ENCODE measurements at places on chromosomes 1 and 21.

DNA sequence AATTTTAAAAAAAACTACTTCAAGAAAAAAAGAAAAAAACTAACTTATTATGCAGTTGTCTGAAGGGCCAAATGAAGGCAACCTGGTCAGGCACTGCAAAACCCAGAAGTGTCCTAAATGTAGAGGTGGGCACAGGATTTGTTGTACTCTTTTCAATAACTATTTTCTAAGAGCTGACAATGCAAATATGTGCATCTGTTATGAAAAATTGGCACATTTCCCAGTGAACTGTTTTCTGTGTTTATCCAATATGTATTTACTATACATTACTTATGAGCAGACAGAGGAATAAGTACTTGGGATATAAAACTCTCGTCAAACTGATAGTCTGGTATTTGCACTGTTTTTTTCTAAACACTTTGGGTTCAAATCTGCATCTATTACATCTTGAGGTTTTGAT, 188.0 kb upstream of the C21orf91 start:
- H3K27me3 ChIP-seq = no peaks in the 10 kb centered on the region
- H3K27ac ChIP-seq = no peak overlapping the region
- H3K4me1 ChIP-seq = no peaks in the 10 kb centered on the region

DNA sequence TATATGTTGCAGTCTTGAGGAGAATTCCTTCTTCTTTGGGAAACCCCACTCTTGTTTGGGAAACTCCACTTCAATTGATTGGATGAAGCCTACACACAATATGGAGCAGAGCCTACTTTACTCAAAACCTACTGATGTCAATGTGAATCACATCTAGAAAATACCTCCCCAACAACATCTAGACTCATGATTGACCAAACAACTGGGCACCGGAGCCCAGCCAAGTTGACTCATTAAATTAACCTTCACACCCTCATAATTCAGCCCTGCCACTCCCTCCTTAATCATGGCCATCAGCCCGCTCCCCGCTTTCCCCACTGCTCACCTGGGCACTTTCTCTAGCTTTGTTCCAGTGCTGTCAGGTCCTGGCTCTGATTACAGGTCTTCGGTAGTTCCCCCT, 208.1 kb upstream of the MAP1LC3C start:
- no peak overlapping the region for H3K27ac ChIP-seq
- DNase-seq = no peak
- H3K36me3 ChIP-seq = no peaks in the 10 kb centered on the region
- H3K4me1 ChIP-seq = no peaks in the 10 kb centered on the region
- H3K27me3 ChIP-seq = no peaks in the 10 kb centered on the region
- no peak overlapping the region for H3K4me3 ChIP-seq

DNA sequence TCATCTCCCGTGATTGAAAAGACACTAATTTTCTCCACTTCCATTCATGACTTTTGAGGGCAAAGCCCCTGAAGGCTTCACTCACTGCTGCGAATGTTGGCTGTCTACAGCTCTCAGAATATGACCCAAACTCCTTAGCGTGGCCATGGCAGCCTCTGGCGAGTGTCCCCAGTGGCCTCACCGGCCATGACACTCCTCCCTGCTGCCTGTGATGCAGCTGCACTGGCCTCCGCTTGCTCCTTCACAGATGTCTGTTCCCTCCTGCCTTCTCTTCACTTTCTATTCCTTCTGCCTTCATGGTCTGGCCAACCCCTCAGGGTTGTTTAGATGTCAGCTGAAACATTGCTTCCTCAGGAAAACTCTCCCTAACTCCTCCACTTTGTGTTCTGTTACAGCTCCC, 30.8 kb upstream of the PTPRF start:
- no peaks in the 10 kb centered on the region for H3K36me3 ChIP-seq
- H3K27ac ChIP-seq = no peak overlapping the region
- H3K4me3 ChIP-seq = no peak overlapping the region
- no peaks in the 10 kb centered on the region for H3K4me1 ChIP-seq
- no peaks in the 10 kb centered on the region for H3K27me3 ChIP-seq
- DNase-seq = no peak

DNA sequence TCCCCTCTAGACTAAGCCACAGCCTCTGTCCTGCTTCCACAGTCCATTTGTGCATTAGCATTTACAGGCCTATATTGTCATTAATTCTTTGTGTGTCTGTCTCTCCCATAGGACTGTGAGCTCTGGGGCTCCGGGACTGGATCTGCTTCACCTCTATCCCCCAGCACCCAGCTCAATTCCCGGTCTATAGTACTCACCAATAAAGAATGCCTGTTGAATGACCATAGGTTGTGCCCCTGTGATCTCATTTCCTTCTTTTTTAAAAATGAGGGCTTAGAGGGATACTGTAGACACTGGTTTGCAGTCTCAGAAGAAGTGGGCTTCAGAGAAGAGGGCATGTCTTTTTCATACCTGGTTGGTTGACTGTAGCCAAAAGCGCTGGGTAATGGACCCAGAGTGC, 8.8 kb upstream of the POU3F1 start:
- no peak for DNase-seq
- no peak overlapping the region for H3K4me3 ChIP-seq
- no peaks in the 10 kb centered on the region for H3K4me1 ChIP-seq
- H3K27ac ChIP-seq = no peak overlapping the region
- no peaks in the 10 kb centered on the region for H3K27me3 ChIP-seq

- no peaks in the 10 kb centered on the region for H3K36me3 ChIP-seq
- DNase-seq = no peak
Measured at GRCh38 chr21:20004367-20004766, 993.8 kb upstream of the NCAM2 start.

DNA sequence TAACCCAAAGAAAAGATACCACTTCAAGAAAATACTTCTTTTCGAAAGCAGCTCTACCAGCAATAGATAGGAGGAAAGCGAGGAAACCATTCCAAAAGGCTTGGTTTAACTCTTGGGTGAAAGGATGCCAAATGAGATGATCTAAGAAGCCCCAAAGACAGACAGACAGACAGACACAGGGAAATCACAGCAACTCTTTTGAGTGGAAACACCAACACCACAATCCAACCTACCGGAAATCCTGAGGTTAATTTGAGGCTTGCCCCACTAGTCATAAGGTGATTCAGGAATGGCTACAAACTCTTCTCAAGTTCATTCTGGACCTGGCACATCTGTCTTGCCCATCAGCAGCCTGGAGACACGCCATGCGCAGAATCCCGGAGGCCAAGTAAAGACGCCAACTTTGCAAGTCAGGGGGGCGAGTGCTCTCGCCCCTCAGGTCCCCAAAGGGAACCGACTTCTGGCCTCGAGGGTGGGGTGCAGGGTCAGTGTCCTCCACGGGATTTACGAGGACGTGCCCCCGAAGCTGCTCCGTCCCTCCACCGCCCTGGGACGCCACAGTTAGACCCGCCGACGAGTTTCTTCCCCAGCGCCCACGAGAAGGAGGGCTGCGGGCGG, 778 bp downstream of the EVI5 start:
- H3K27me3 ChIP-seq = no peaks in the 10 kb centered on the region
- H3K4me3 ChIP-seq = peak overlapping the region; percentile 75
- peaks cover 21% of the 10 kb centered on the region for H3K4me1 ChIP-seq
- no peaks in the 10 kb centered on the region for H3K36me3 ChIP-seq
- H3K27ac ChIP-seq = peak overlapping the region; percentile 100

- peaks cover 7% of the 10 kb centered on the region for H3K36me3 ChIP-seq
- peaks cover 68% of the 10 kb centered on the region for H3K4me1 ChIP-seq
- H3K27ac ChIP-seq = peak overlapping the region; percentile 94
- no peaks in the 10 kb centered on the region for H3K27me3 ChIP-seq
- no peak overlapping the region for H3K4me3 ChIP-seq
Measured at GRCh38 chr1:21277180-21277579, 13.1 kb downstream of the ECE1 start.

DNA sequence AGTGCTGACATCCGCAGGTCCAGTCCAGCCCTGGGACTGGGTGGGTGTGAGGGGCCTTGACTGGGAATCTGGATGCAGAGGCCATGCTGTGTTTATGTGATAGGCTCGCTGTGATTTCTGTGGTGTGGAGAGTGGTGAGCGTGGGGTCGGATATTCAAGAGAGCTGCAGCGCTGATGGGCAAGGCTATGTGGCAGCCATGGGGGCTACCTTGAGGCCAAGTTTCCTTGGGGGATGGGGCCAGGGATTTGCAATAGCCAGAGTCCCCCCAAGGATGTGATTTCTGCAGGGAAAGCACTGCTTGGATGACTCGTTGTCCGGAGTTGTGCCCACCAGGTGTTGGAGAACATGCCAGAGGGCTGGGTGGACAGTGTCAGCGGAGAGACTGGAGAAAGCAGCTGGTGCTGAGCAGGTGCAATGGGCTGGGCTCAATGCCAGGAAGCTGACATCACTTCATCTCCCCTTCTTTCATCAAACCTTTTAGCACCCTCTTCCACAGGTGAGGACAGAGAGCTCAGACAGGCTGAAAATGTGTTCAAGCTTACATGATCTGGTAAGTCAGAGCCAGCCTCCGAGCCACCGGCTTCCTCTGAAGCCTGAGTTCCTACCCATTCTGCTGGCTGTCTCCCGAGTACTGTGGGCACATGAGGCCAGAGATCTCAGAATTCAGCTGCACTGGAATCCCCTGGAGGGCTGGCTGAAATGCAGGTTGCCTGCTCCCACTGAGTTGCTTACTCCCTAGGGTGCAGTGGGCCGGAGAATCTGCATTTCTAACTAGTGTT, 132.9 kb downstream of the RHOU start:
- H3K27me3 ChIP-seq = no peaks in the 10 kb centered on the region
- H3K4me3 ChIP-seq = no peak overlapping the region
- H3K27ac ChIP-seq = no peak overlapping the region
- no peak for DNase-seq
- H3K4me1 ChIP-seq = peaks cover 9% of the 10 kb centered on the region

GRCh38 chr1:91546301-91546581, 45.6 kb downstream of the CDC7 start:
- no peak overlapping the region for H3K27ac ChIP-seq
- no peaks in the 10 kb centered on the region for H3K36me3 ChIP-seq
- H3K4me3 ChIP-seq = no peak overlapping the region

DNA sequence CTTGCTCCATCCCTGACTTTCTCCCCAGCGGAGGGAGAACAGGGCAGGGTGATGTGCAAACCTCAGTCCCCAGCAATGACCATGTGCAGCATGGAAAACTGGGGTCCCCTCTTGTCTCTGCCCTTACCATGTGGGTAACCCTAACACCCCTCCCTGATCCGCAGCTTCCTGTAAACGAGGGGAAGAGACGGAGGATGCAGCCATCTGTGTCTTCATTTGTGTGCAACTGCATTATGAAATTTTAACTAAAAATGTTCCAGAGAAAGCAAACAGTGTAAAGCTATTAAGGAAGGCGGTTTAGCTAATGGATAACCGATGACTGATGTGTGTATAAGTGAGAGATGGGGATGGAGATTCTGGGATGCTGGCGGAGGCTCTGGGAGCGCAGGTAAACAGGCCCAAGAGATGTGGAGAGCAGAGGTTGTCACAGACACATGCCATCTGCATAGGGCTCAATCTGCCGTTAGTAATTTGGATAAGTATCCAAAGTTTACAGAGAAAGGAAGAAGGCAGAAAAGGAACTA, 206.6 kb downstream of the DSCAM start:
- no peaks in the 10 kb centered on the region for H3K36me3 ChIP-seq
- no peaks in the 10 kb centered on the region for H3K27me3 ChIP-seq
- H3K4me1 ChIP-seq = no peaks in the 10 kb centered on the region
- no peak overlapping the region for H3K27ac ChIP-seq

GRCh38 chr1:233111731-233112130, 161.3 kb downstream of the NTPCR start:
- H3K27me3 ChIP-seq = no peaks in the 10 kb centered on the region
- peaks cover 38% of the 10 kb centered on the region for H3K4me1 ChIP-seq
- no peak overlapping the region for H3K4me3 ChIP-seq
- DNase-seq = no peak

DNA sequence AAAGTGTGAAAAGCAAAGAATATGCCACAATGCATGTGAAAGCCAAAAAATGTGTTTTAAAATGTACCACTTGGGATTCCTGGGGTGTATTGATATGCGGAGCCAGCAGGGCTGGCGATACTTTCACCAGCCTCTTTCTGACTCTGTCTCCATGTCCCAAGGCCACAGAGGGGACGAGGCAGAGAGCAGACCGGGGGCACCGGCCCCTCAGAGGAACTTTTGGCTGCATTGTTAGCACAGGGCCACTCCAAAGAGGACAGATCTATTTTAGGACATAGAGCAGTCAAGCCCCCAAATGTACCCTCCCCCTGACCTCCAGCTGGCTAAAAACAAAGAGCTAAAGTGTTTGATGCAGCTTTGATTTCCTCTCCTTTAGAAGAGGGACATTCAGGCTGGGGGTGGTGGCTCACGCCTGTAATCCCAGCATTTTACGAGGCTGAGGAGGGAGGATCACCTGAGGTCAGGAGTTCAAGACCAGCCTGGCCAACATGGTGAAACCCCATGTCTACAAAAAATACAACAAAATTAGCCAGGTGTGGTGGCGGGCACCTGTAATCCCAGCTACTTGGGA, 25.6 kb upstream of the ZNF436 start:
- H3K27me3 ChIP-seq = no peaks in the 10 kb centered on the region
- peaks cover 26% of the 10 kb centered on the region for H3K36me3 ChIP-seq

- DNase-seq = no peak
- H3K27me3 ChIP-seq = no peaks in the 10 kb centered on the region
- no peak overlapping the region for H3K4me3 ChIP-seq
- H3K27ac ChIP-seq = no peak overlapping the region
Measured at GRCh38 chr1:210132582-210132981, 100.0 kb upstream of the SERTAD4 start.

DNA sequence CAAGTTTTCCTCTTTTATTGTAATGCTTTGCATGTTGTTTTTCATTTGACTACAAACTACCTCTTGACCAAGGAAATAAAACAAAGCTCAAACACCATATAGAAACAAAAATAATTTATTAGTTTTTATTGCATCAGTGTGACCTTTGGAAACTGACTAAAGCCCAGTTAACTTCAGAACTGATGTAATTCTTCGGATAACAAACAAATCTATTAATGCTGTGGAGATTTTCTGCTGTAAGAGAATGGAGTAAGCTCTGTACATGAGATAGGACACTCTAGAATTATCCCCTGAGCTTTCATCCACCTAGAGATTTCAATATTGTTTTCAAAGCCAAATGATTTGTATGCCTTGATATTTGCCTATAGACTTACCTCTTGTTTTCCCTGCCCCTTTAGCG, 154.0 kb upstream of the KCNK2 start:
- no peak overlapping the region for H3K27ac ChIP-seq
- no peak for DNase-seq
- no peaks in the 10 kb centered on the region for H3K27me3 ChIP-seq
- H3K36me3 ChIP-seq = no peaks in the 10 kb centered on the region

GRCh38 chr1:243469497-243469896, 213.7 kb downstream of the SDCCAG8 start:
- no peaks in the 10 kb centered on the region for H3K36me3 ChIP-seq
- DNase-seq = no peak
- no peak overlapping the region for H3K4me3 ChIP-seq
- H3K4me1 ChIP-seq = peaks cover 17% of the 10 kb centered on the region
- no peaks in the 10 kb centered on the region for H3K27me3 ChIP-seq
- H3K27ac ChIP-seq = no peak overlapping the region

- H3K27ac ChIP-seq = no peak overlapping the region
- H3K4me3 ChIP-seq = no peak overlapping the region
- no peak for DNase-seq
- peaks cover 20% of the 10 kb centered on the region for H3K36me3 ChIP-seq
- no peaks in the 10 kb centered on the region for H3K27me3 ChIP-seq
- H3K4me1 ChIP-seq = no peaks in the 10 kb centered on the region
Measured at GRCh38 chr1:214319938-214320337, 39.0 kb downstream of the SMYD2 start.

All from lower lobe of right lung (tissue), 2 donors.